Right ventricle myocardium inferior (tissue), 1 donor: ENCODE measurements at places on chromosomes 4 and X.

GRCh38 chrX:108138814-108139702 is 47.5 kb downstream of the ATG4A start:
- no peak for DNase-seq

GRCh38 chrX:21661316-21661715 is 3.2 kb upstream of the KLHL34 start:
- no peak for DNase-seq

GRCh38 chrX:124211312-124211942 is 121.0 kb upstream of the TEX13D start:
- DNase-seq: no peak

- no peak for DNase-seq
These were observed 68.4 kb upstream of the MID1IP1 start for GRCh38 chrX:38732866-38733265.

GRCh38 chrX:153867139-153867538 is 18.8 kb downstream of the L1CAM start:
- no peak for DNase-seq

GRCh38 chr4:1638272-1638598 is 45.9 kb downstream of the FAM53A start:
- DNase-seq: no peak

GRCh38 chrX:47179221-47179927 is 14.3 kb upstream of the UBA1 start:
- DNase-seq: no peak

DNA sequence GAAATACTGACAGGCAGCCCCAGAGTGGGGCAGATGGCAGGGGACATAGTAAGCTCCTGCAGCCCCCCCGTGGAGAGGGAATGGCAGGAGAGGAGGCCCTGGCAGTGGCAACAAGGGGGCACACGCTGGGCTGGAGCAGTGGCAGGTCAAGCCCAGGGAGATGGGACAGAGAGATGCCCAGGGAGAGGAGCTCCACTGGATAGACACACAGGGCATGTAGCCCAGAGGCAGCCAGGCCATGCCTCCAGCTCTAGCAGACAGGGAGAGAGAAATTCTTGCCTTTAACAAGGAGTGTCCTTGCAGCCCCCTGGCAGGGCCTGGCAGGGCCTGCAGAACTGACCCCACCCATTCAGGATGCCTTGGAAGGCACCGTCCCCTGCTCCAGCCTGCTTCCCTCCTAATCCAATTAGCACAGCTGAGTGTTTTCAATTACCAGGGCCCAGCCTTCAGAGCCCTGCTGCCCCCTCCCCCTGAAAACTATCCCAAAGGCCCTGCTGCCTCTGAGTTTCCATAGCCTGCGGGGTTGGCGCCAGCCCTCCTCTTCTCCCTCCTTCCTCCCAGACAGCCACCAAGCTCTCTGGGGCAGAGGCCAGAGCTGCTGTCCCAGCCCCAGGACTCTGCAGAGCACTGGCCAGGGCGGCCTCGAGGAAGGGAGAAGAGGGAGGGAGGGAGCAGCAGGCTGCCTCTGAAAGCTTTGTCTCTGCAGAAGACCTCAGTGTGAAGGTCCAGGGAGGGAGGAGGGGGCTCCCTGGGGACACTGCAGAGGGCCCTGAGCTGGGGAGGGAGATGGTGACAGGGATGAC is 12.5 kb downstream of the L1CAM start:
- DNase-seq: no peak

DNA sequence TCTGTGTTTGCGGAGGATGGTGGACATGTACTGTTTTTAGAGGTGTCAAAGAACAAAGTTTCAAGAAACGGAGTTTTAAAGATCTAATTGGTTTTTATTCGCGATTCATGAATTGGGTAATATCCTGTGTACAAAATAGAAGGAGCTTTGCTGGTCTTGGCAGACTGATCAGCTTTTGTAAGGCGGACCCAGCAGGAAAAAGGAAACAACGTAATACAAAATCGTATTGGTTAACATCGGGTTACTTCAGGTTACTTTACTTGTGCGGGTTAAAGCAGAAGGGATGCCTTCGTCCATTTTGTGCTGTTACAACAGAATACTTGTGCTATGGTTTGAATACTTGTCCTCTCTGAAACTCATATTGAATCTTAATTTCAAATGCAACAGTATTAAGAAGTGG is 11.4 kb upstream of the NYX start:
- no peak for DNase-seq

- DNase-seq: no peak
These were observed 71.0 kb downstream of the SLC10A6 start for GRCh38 chr4:86778175-86778574.

- DNase-seq: no peak
These were observed 62.3 kb downstream of the FAM193A start for GRCh38 chr4:2598511-2599303.

- DNase-seq: no peak
These were observed 37.6 kb downstream of the WFS1 start for GRCh38 chr4:6307230-6307629.

- DNase-seq: no peak
These were observed 48.6 kb downstream of the ASB9 start for GRCh38 chrX:15221321-15221720.

DNA sequence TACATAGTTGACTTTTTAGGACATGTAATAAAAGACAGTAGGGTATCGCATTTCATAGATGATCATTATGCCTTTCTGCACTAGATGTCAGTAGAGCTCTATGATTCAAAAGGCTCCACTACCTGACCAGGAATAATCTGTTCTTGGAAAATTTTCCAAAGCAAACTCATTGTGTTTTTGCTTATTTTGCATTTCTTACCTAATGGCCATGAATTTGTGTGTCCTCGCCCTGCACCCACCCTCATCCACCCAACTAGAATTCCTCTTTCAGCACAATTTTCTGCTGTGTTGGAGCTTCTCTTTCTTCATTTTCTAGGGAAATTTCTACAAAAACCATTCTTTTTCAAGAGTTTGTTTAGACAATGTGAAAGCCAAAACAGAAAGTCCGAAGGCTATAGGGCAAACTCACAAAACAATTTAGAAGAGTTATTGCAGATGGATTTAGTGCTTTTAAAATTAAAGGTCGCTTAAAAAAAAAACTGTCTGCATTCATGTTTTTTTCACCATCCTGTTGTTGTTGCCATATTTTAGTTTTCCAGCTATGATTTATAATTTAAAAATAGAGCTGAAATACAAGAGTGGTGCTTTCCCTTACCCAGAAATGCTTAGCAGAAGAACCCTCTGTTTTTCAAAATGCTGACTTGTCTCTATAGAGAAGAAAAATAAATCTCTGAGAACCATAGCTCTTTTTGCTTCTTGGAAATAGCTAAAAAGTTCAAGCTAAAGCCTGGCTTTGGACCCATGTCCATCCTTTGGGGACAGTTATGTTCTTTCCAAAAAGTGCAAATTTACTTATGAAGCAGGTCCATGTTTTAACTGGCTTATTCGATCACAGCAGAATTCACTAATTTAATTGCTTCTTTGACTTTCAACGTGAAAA is 183.7 kb downstream of the SPATA18 start:
- DNase-seq: no peak

GRCh38 chr4:78220283-78220682 is 163.2 kb downstream of the FRAS1 start:
- no peak for DNase-seq

- no peak for DNase-seq
These were observed 213.4 kb downstream of the TMA16 start for GRCh38 chr4:163707873-163708272.

DNA sequence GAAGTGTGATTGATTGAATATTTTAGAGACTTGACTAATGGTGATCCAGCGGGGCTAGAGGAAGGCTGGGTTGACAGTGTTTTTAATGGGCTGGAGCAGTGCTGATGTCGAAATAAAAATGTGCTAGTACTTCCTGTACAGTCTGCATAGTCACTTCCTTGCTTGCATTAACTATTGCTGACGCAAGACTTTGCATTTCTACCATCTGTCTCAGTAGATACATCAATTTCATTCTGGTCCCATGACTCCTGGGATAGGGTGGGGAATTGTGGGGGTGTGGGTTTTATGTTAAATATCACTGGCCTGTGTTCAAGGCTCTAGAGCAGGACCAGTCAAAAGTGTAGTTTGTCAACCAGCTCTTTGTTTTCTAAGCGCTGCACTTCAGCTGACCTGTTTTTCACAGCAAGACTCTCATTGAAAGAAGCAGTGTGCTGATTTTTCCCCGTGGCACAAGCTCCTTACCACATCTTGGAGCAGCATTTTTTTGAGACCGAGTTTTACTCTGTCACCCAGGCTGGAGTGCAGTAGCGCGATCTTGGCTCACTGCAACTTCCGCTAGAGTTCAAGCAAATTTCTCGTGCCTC is 35.2 kb upstream of the PHEX start:
- peak; percentile 22 for DNase-seq

- DNase-seq: no peak
These were observed 170.0 kb downstream of the SMIM20 start for GRCh38 chr4:26083987-26084386.
